Activated CD4-positive, alpha-beta T cell treated with anti-CD3 and anti-CD28 coated beads, Interleukin-2, Interleukin-6, amounts not matched to agents 100 ng/mL and 50 ng/mL, durations not matched to agents 16 hours and 8 hours (primary cell): ENCODE measurements at places on chromosomes 12 and 14.
A peak's percentile ranks its signal among the peaks of the same experiment; 100 is the strongest.

DNA sequence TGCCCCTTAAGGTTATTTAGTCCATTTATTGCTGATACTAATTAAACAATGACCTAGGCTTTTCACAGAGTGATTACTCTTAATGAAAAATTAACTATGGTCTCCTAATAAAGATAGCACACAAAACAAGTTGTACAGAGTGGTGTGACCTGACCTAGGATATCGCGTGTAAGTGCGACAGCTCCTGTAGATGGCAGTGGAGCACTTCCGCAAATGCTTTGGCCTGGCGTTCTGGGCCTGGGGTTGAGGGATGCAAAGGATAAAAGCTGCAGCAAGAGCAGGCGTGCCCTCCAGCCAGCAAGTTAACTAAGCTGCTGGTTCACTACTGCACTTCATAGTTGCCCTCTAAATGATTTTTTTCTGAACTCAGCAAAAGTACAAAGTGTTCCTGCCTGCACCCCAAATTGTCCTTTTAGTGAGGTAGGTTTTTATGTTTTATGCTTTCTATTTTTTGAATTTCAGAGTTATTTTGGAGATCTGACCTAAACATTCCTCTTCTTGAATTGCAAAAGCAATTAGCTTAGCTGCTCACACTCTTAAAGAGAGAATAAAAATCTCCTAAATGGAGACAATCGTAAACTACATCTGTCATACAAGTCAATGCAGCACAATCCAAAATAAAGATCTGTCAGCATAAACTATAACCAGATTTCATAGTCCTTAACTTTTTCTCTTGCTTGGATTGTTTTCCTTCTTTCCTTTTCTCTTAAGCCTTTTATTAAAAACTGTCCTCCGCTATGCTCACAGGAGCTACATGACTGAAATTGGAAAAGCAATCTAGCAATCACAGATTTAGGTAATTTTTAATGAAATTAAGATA, 379.6 kb downstream of the LRIG3 start:
- peak; percentile 43 for DNase-seq

- no peak for DNase-seq
Observed at GRCh38 chr14:65000898-65001591, 14.3 kb downstream of the FNTB start.

GRCh38 chr12:87930033-87930432, 99.2 kb downstream of the C12orf50 start:
- DNase-seq: no peak

DNA sequence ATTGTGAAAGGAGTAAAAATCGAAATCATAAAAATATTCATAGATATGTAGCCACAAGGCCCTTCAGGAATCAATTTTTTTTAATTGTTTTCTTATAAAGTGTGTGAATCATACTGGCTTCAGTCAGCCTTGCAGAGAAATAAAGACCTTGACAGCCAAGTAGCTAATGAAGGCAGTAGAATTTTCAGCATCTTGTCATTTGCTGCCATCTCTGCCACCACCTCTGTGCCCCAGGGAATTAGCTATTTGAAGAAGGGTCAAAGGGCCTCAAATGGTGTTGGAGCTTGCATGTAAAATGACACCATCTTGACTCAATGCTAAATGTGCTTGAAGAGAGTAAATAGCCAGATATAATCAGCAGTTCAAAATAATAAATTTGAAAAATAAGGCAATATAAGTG, 359.4 kb upstream of the DCN start:
- DNase-seq: no peak

- DNase-seq: no peak
Observed at GRCh38 chr14:59224341-59224740, 35.9 kb downstream of the DAAM1 start.

DNA sequence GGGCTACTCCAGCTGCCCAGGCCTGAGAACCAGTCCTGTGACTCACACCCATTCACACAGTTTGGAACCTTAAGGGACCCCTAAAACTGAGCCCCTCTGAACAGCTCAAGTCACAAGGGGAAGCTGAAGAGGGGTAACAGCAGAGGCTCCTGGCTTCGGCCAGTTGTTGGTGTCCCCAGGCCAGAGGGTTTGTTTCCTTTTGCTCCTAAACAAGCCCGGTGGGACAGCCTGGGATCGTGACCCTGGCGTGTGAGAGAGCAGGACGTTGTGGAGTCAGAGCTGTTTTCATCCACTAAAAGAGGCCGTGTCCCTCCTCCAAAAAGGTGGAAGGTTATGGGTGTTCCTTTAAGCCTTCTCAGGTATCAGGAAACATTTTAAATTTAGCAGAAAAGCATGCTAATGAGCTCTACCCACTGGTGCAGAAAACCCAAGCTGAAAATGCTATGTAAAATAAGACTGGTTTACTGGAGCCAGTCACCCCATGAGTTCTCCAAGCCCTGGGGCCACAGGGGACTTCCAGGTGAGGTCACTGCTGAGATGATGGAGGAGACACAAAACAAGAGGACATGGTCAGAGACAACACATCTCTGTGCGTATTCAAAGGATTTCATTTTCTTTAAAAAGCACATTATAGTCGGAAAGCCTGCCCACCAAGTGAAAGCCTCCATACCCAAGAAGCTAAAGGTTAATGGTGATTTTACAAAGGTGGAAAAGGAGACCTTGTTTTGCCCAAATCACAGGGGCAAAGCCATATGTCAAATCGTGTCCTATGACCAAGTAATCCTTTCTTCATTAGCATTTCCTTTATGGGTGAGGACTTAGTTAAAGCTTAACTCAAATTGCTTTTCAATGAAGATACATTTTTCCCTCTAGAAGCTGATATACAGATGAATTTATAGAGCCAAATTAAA, 14.1 kb downstream of the PRKAB1 start:
- DNase-seq: no peak

GRCh38 chr12:38588624-38589305, 272.2 kb downstream of the ALG10B start:
- no peak for DNase-seq

DNA sequence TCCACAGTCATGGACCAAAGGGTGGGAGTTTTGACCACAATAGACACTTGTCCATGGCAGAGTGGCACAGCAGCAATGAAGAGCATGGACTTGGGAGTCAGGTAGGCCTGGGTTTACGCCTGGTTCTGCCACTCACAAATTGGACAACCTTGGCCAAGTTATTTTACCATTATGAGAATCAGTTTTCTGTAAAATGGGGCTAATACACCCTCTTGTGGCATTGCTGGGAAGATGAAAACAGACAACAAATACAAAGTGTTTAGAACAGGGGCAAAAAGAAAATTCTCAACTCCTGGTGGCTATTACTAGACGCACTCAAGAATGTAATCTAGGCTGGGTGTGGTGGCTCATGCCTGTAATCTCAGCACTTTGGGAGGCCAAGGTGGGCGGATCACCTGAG, 2.6 kb downstream of the C12orf43 start:
- no peak for DNase-seq

DNA sequence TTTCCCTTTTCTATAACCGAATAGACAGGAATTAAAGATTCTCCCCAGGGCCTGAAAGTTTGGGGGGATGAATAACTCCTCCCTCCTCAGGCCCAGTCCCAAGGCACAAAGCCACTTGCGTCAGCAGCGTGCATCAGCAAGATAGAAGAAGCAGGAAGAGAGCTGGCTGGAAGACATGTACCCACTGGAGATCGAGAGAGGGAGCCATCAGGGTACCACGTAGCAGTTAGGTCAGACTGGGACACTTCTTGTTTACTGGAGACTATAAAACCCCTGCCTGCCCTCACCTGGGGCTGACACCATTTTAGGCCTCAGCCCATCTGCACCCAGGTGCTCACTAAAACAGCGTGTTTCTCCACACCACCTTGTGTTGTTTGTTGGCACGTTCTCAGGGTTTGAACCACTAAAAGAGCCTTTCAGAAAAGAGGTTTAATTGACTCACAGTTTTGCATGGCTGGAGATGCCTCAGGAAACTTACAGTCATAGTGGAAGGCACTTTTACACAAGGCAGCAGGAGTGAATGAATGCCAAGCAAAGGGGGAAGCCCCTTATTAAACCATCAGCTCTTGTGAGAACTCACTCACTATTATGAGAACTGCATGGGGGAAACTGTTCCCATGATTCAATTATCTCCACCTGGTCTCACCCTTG, 93.2 kb downstream of the TMTC3 start:
- peak; percentile 79 for DNase-seq

GRCh38 chr12:1328391-1328790, 266.0 kb downstream of the FBXL14 start:
- DNase-seq: no peak

DNA sequence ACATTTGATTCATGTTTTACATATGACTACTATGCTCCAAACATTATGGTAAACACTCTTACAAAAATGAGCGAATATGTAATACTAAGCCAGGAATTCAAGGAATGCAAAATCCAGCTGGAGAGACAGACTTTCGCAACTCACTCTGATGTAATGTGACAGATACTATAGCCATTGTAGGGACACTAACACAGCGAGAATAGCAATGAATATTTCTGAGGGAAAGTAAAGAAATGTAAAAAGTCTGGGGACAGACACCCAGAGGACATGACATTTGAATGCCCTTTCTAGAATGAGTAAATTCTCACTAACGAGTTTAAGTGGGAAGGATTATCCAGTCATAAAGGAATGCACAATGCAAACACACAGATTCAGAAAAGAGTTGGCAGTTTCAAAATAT, 121.9 kb downstream of the PIK3C2G start:
- DNase-seq: no peak

GRCh38 chr14:91175291-91176201, 61.7 kb downstream of the DGLUCY start:
- DNase-seq: no peak

- DNase-seq: no peak
Observed at GRCh38 chr14:58746261-58746660, 108.5 kb downstream of the DACT1 start.

DNA sequence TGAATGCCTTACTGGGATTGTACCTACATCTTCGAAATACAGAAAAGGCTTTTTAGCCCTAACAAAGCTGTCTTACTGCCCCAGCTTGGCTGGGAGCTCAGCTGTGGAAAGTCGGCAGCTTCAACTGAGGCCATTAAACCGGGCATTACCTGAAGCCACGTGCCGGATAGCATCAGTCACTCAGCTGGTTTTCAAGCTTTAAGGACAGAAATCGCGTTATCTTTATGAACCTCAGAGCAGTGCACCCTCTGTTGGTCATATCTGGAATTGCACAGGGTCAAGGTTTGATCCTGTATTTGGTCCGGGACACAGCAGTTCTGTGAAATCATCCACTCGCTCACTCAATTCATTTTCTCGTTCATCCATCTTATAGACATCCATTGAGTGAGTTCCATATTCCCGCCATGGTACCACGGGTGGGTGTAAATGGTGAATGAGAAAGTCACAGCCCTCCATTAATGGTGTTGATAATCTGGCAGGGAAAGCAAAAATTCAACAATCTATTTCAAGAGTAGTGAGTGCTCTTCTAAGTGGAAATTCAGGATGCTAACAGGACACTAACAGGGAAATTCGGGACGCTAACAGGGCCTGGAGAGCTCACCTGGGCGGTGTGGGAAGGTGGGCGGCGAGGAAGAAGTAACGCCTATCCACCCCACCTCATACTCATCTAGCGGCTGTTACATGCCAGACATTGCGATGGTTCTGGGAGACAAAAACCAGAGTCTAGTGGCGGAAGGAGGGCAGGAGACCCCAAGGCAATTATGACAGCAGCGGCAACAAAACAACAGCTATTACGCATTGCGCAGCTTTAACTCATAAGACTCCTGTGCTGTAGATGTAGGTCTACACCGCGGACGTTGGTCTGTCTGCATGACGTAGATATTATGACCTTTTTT, 60.6 kb upstream of the TCL1A start:
- peak; percentile 70 for DNase-seq

DNA sequence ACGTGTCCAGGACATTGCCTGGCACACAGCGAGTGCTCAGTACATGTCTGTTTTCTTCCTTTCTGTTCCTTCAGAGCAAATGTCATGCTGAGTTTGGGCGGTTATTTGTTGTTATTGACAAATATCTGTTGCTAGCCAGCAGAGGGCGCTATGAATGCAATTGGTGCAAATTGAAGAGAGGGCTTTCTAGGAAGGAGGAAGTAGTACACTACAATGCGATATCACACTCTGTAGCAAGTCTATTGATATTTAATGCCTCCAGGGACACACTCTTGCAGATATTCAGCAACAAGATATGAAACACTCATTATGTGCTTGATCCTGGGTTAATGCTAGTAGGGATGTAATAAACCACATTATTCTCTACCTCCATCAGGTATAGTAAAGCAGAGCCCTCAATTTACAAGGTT, 267.3 kb upstream of the SRRM4 start:
- DNase-seq: peak; percentile 61

DNA sequence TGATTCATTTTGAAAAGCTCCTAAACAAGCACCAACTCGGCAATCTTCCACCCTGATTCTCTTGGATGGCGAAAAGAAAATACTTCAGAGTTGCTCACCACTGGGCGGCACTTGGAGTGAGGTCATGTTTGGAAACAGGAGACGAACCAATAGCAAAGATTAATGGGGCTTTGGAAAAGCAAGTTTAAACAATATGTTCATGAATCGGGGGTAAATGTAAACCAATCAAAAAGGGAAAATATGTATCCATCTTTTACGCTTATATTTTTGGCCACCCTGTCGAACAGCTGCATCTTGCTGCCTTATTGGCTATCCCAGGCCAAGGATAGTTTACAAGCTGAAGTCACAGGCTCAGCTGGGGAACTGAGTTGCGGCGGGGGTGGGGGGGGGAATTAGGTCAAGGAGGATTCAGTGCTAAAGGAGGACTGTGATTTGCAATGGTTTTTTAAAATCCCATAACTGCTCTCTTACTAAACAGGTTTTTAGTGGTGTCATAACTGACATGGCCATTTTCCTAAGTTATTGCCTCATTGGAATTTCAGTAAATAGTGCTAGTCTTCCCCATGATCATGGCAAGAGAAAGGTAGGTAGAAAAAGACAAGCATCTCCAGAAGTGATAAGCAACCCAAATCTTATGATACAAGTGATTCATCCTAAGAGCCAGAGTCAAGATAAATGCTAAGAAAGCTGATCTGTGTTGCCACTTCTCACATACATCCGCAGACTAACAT, 210.6 kb downstream of the PHLDA1 start:
- no peak for DNase-seq

DNA sequence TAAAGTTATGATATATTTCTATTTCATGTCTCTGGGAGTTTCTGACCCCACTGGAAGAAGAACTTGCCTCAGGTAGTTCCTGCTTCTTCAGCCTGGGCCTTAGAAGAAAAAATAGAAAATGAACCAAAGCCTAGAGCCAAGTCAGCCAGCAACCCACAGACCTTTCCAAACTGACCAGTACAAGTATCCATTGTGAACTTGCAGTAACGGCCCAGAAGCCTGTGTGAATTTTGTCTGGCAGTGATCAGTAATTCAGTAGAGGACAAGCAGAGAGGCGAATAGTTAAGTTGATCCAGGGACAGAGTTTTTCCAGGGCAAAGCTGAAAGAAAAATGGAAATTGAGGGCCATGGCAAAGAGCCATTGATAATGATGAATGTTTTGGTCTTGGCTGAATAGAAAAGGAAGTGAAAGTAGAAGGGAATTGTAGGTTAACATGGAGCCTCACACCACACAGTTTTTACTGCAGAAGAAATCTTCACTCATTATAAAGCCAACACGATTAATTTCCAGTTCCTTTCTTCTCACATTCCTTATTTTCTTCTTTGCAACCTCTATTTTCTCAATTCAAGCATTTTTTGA, 311.8 kb downstream of the BTG1 start:
- DNase-seq: no peak

GRCh38 chr12:23944067-23944466, 5.4 kb downstream of the SOX5 start:
- DNase-seq: no peak

GRCh38 chr12:113858841-113859386, 107.2 kb downstream of the RBM19 start:
- no peak for DNase-seq

- DNase-seq: no peak
Observed at GRCh38 chr12:103462675-103463074, 33.1 kb downstream of the C12orf42 start.

GRCh38 chr14:57692671-57693070, 173.2 kb downstream of the SLC35F4 start:
- DNase-seq: peak; percentile 28
